Activated T-helper 1 cell treated with anti-CD3 and anti-CD28 coated beads, Interleukin-2, amount 50 U/mL, for 16 hours (primary cell): ENCODE measurements at places on chromosomes 1 and 21.

DNA sequence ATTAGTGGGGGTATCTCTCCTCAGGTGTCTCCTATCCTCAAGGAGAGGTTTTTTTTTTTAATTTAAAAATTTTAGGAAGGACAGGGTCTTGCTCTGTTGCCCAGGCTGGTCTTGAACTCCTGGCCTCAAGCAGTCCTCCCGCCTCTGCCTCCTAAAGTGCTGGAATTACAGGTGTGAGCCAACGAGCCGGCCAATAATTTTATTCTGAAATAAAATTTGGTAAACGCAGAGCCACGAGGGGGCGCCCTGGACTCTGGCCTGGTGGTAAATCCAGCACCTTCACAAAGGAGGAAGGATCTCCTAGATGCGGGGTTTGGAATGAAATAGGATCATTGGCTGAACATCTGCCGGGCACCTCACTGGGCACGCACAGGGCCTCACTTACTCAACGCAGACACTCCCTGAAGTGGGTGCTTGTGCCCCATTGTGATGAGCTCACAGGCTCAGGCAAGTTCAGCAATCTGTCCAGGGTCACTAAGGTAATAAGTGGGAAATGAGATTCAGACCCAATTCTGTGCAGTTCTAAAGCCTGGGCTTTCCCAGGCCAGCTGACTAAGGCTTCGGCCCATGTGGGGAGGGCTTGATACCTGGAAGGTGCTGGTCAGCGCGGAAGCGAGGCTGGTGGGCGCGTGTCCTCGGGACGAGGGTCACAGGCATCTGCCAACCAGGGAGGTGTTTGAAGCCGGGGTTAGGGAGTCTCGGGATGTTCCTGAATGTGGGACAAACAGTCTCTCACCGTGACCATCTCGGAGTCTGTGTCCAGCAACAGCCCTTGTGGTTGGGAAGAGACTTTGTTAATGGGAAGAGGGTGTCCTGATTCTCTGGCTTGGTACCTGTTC lies 32.7 kb upstream of the ETV3 start:
- DNase-seq, result no peak

- DNase-seq, result no peak
Measured at GRCh38 chr1:32533792-32534327, 5.4 kb upstream of the ZBTB8A start.

- DNase-seq, result no peak
Measured at GRCh38 chr21:23152130-23152529, 2153.9 kb downstream of the NCAM2 start.

- no peak for DNase-seq
Measured at GRCh38 chr1:14120895-14121294, 420.9 kb downstream of the PRDM2 start.
